Activated CD8-positive, alpha-beta T cell treated with anti-CD3 and anti-CD28 coated beads, Interleukin-2, amount 10 ng/mL, durations not matched to agents 7 days and 5 days (primary cell): ENCODE measurements at places on chromosomes 13 and 19.

- peaks cover 3% of the 10 kb centered on the region for H3K4me1 ChIP-seq
- H3K4me3 ChIP-seq: no peak overlapping the region
- H3K36me3 ChIP-seq: no peaks in the 10 kb centered on the region
- peaks cover 22% of the 10 kb centered on the region for H3K27me3 ChIP-seq
- no peak overlapping the region for H3K27ac ChIP-seq
Measured at GRCh38 chr19:588741-589692, 664 bp upstream of the HCN2 start.

GRCh38 chr13:37594550-37594949, 4.0 kb downstream of the POSTN start:
- H3K4me1 ChIP-seq: no peaks in the 10 kb centered on the region
- H3K27ac ChIP-seq: no peak overlapping the region
- no peak for DNase-seq
- H3K4me3 ChIP-seq: no peak overlapping the region
- no peaks in the 10 kb centered on the region for H3K36me3 ChIP-seq
- no peaks in the 10 kb centered on the region for H3K27me3 ChIP-seq

DNA sequence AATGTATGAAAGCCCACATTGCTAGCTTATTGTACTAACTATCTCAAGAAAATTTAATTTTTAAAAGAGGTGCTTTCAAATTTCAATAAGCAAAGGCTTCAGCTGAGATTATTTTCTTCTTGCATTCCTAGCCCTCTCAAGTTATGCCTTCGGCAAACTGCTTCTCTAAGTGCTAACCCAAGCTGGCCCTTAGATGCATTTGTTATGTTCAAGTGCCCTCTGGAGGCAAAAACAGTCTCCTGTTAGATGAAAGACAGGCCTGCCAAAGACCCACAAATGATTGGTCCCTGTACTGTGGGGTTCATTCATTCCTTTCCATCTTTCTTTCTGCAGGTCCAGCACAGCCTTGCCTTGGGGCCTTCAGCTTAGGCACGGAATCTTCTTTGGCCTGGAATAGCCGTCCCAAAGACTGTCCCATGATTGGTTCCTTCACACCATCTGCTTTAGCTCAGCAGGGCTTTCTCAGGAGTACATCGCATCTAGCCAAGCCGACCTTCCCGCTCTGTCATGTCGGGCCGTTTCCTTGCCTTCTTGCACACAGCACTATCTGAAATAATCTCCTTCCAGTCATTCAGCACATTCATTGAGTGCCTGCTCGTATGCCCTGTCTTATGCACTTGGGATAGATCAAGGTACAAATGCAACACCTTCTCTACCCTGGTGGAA, 26.4 kb upstream of the TPTE2 start:
- peak overlapping the region; percentile 93 for H3K27ac ChIP-seq
- H3K36me3 ChIP-seq: peaks cover 4% of the 10 kb centered on the region
- peak; percentile 59 for DNase-seq
- H3K27me3 ChIP-seq: peaks cover 8% of the 10 kb centered on the region
- H3K4me3 ChIP-seq: peak overlapping the region; percentile 76
- H3K4me1 ChIP-seq: peaks cover 22% of the 10 kb centered on the region

GRCh38 chr13:87798536-87798935, 127.4 kb downstream of the SLITRK5 start:
- no peak overlapping the region for H3K4me3 ChIP-seq
- H3K27me3 ChIP-seq: no peaks in the 10 kb centered on the region
- H3K36me3 ChIP-seq: no peaks in the 10 kb centered on the region

DNA sequence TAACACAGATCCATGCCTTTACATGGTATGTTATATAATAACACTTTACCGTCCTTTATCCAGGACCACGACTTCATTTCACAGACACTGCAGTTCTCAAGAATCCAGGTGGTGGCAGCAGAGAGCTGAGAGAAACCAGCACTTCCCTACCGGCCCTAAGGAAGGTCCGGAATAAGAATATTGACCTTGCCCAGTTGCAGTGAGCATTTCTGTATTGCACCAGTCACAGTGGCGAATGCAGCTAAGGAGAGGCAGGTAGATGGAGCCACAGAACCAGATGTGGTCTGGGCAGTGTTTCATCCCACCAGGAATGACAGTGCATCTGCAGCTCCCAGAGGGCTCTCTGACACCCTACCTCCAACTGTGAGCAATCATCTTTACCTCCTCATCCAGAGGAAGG, 44.6 kb downstream of the ZNF787 start:
- peak; percentile 51 for DNase-seq
- H3K36me3 ChIP-seq: no peaks in the 10 kb centered on the region
- H3K4me3 ChIP-seq: no peak overlapping the region
- peaks cover 10% of the 10 kb centered on the region for H3K4me1 ChIP-seq

DNA sequence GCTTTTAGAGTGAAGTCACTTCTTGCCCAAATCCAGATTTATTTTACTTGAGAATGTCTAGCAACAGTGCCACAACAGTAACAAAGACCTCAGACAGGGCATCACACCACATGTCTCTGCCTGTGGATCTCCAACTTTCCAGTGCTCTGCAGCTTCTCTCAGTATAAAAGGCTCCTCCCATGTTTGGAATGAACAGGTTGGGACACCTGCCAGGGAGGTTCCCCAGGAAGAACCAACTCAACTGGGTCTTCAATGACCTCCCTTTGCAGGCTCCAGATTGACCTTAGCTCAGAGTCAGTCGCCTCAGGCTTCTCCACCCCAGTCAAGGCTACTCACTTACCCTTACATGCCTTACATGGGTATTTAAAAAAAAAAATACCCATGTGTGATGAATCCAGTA, 3.4 kb downstream of the ZNF823 start:
- DNase-seq: no peak
- H3K4me3 ChIP-seq: no peak overlapping the region

DNA sequence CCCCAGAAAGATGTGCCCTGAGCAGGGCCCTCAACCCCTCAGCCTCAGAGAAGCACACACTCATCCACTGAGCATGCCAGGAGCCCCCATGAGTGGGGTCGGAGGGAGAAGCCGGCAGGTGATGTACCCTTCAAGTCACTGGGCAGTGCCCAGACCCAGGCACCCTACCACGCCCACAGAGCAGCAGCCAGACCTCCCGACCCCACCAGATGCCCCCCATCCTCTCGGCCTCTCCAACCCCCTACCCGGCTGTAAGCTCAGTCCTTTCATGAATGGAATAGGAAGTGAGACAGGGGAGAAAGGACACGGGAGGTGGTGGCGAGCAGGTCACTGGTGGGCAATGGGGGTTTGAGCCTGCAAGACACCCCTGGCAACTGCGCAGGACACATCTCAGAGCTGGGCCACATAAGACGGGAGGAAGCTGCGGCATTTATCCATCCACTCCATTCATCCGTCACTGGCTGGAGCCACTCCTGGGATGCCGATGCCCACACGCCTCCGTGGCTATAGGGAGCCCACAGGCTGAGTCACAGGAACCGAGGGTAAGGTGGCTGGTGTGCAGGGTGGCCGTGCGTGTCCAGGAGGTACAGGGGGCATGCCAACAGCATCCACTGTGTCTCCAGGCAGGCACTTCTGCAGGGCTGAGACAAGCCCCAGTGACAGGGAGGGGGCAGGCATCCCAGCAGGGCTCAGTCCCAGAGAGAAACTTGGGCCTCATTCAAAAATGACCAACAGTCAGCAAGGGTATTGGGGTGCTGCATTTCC, 23.8 kb upstream of the VSTM2B start:
- no peaks in the 10 kb centered on the region for H3K4me1 ChIP-seq
- no peaks in the 10 kb centered on the region for H3K36me3 ChIP-seq
- H3K4me3 ChIP-seq: no peak overlapping the region
- H3K27ac ChIP-seq: no peak overlapping the region

- peak overlapping the region; percentile 60 for H3K27ac ChIP-seq
- peaks cover 60% of the 10 kb centered on the region for H3K4me1 ChIP-seq
- DNase-seq: peak; percentile 75
- peaks cover 14% of the 10 kb centered on the region for H3K36me3 ChIP-seq
- H3K4me3 ChIP-seq: peak overlapping the region; percentile 55
- peaks cover 4% of the 10 kb centered on the region for H3K27me3 ChIP-seq
Measured at GRCh38 chr19:38736413-38737280, 7.6 kb downstream of the CAPN12 start.

DNA sequence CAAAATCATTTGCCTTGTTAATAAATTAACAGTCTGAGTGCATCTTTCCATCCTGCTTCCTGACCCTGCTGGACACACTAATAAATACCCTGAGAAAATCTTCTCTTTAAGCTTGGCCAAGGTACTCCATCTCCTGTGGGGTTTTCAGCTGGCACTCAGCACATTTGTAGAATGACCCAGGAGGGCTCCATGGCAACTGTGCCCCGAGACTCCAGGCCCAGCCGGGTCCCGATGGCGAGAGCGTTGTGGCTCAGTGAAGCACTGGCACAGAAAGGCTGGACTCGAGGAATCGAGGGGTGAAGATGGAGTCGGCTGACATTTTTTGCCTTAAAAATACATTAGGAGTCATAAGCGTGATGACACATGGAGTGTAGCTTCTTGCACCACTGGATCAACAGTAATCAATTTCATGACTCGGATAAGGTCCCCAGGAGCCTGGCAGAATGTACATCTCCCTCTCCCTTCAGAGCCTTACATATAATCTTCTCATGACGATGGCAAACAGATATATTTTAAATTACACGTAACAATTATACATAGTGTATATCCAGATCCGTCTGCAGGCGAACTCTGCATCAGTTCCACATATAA, 85.4 kb downstream of the SLC7A1 start:
- no peak overlapping the region for H3K4me3 ChIP-seq
- no peak for DNase-seq
- peaks cover 6% of the 10 kb centered on the region for H3K4me1 ChIP-seq
- H3K27me3 ChIP-seq: no peaks in the 10 kb centered on the region
- peaks cover 17% of the 10 kb centered on the region for H3K36me3 ChIP-seq

- H3K27ac ChIP-seq: no peak overlapping the region
- no peaks in the 10 kb centered on the region for H3K36me3 ChIP-seq
- no peak for DNase-seq
- H3K4me3 ChIP-seq: no peak overlapping the region
- H3K4me1 ChIP-seq: no peaks in the 10 kb centered on the region
Measured at GRCh38 chr19:35408284-35409171, 37.7 kb downstream of the GPR42 start.

DNA sequence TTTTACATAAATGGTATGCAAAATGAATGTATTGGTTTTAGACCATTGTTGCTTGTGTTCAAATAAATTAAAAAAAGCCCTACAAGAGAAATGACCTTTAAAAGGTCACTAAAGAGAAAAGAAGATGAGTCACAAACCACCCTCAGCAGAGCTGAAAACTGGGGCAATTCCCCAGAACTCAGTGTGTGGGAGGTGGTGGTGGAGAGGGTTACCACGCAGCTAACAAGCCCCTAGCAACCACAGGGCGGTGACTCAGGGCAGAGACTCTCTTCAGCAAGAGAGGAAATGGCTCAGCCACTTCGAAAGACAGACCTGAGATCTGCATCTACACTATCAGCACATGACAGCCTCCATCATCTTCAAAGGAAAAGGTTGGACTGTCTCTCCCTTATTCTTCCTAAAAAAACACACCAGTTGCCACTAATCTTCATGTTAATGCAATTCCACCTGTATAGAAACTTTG, 29.4 kb upstream of the NDFIP2 start:
- peaks cover 11% of the 10 kb centered on the region for H3K36me3 ChIP-seq
- H3K4me3 ChIP-seq: peak overlapping the region; percentile 59
- H3K27me3 ChIP-seq: no peaks in the 10 kb centered on the region
- peaks cover 62% of the 10 kb centered on the region for H3K4me1 ChIP-seq

DNA sequence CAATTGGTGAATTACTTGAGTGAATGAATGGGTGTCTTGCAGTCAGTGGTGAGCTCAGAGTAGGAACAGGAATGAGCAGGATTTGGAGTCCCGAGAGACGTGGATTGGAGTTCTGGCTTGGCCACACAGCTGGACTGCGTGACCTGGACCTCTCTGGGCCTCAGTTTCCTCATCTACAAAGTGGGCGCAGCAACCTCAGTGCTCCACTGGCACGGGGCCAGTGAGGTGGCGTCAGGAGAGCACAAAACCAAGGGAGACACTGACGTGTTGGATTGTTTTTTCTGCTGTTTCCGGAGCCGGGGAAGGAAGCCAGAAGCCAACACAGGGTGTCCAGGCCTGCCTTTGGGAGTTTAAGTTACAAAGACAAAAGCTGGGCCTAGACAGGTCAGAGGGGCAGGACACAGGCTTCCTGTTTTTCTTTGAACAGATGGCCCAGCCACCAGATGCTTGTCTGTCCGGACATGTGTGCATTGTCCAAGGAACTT, 6.5 kb upstream of the DOCK6 start:
- H3K27ac ChIP-seq: no peak overlapping the region
- peaks cover 47% of the 10 kb centered on the region for H3K27me3 ChIP-seq
- H3K36me3 ChIP-seq: no peaks in the 10 kb centered on the region
- no peak for DNase-seq
- H3K4me3 ChIP-seq: no peak overlapping the region
- no peaks in the 10 kb centered on the region for H3K4me1 ChIP-seq

DNA sequence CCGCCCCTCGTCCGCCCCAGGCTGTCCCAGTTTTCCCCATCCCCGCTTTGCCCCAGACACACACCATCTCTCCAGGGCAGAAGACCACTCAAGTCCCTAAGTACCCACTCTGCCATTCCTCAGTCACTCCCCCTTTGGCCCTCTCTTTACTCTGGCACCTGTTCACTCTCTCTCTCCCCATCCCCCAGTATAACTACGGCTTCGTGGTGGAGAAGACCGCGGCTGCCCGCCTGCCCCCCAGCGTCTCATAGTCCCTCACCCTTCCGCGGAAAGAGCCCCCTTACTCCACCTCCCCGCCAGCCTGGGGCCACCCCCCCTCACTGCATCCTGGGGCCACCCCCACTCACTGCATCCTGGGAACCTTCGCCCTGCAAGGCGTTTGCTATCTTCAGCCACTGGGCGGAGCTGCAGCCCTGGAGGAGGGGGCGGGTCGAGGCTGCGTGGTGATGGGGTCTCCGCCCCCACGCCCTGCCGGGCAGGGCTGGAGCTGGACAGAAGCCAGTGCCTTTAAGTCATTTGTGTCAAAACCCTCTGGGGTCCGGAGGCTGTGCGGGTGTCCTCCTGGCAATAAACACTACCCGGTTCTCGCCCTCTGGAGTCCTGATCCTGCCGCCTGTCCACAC, 5.0 kb downstream of the MVB12A start:
- H3K27ac ChIP-seq: no peak overlapping the region
- peaks cover 19% of the 10 kb centered on the region for H3K4me1 ChIP-seq
- H3K4me3 ChIP-seq: no peak overlapping the region
- peaks cover 12% of the 10 kb centered on the region for H3K36me3 ChIP-seq
- DNase-seq: peak; percentile 60

DNA sequence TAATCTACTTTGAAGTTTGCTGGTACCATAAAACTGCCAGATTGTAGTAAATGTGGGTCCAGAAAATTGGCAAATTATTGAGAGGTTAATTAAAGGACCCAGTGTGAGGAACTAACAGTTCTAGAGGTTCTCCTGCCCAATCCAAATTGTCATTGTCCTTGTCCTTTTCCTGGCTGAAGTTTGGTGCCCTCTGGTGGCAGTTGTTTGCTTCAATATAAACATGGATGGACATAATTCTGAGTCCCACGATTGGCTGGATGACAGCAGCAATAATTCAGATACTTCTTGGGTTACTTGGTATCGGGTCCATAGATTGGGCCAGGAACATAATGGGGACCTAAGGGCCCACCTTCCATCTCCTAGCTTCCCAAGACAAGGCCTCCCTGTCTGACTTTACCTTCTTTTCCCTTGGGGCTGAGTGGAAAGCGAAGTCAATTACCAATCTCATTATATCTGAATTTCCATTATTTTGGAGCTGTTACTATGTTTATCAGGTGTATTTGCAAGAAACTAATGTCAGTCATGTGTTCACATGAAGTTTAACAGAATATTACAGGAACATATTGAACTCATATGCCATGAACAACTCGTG, 33.8 kb upstream of the GARRE1 start:
- peaks cover 75% of the 10 kb centered on the region for H3K36me3 ChIP-seq
- DNase-seq: peak; percentile 72
- peaks cover 47% of the 10 kb centered on the region for H3K4me1 ChIP-seq
- H3K27me3 ChIP-seq: no peaks in the 10 kb centered on the region
- H3K4me3 ChIP-seq: no peak overlapping the region
- no peak overlapping the region for H3K27ac ChIP-seq
